ENCODE measurements at places on chromosomes 2 and 18.
A peak's percentile ranks its signal among the peaks of the same experiment; 100 is the strongest.

DNA sequence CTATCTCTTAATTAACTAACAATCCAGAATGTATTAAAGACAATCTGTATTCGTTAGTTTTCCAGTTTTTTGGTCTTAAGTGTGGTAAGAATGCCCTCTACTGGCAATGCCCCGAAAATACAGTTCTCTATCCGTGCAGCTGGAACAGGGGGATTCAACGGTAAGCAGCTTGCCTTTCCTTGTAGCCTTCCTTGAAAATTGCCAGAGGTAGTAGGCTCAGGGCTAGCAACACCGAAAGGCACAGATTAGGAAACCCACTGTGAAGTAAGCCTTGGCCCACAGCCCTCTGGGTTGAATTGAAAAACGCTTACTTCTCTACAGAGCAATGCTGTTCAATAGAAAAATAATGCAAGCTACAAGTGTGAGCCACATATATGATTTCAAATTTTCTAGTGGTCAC, 17.1 kb upstream of the VPS4B start:
- peak; percentile 32 for DNase-seq

GRCh38 chr2:164896634-164897355, 55.2 kb upstream of the COBLL1 start:
- no peak for DNase-seq

DNA sequence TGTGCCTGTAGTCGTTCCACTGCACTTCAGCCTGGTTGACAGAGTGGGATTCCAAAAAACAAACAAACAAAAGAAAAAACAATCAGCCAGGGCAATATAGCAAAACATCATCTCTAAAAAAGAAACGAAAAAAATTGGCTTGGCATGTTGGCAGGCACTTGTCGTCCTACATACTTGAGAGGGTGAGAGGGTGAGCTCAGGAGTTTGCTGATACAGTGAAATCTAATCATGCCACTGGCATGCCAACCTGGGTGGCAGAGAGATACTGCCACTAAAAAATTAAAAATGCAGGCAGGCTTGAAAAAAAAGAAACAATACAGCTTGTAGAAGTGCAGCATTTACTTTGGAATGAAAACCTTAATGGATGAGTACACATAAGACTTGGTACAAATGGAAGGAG, 282.9 kb upstream of the RGPD4 start:
- DNase-seq = no peak

DNA sequence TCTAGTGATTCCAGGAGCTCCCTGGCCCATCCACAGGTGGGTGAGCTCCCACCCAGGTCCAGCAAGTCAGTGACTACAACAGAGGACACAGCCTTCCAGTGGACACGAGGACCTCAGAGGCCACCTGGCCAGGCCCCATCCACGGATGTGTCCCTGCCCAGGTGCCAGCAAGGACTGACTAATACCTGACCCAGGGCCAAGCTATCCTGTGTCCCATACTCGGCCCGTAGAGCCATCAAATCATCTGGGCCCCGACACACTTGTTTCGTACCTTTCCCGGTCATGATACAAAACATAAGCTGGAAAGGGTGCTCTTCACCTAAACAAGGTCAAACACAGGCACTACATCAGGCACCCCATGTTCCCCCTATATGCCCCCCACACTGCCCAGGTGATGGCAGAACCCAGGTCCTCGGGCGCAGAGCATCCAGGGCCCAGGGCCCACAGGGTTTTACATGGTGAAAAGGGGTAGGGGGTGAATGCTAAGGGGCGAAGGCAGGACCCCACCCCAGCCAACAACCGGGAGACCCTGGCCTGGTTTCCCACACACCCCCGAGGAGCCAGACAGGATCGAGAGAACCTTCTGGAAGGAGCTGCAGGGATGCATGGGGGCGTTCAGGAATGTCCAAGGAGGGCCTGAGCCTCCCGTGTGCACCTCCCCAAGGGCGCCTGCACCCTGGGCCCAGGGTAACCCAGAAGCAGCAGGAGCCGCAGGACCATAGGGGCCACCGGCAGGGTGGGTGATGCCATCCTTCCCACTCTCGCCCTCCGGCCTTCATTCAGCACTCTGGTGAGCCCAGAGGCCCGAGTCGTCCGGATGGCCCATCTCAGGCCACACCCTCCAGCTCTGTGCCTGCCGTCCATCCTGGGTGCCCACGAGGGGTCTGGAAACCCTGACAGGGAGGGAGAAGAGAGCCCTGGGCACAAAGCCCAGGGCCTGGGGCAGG, 94.3 kb downstream of the HDAC4 start:
- no peak for DNase-seq

DNA sequence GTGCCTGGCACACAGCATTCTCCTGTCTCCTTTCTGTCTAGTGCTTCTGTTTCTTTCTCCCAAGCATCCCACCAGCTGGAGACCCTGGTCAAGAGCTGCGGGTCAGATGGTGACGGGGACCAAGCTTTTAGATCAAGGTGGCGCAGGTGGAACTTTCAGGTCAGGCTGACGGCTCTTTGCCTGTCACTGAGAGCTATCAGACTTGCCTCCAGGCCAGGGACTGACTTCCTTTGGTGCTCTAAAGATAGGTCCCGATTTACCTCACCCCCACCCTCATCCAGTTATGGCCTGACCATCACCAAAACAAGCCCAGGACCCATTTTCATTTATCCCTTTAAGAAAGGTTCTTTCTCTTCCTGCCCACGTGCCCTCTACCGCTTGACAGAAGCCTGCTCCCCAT, 1.2 kb upstream of the EMILIN1 start:
- DNase-seq = no peak

- DNase-seq = no peak
These were observed 58.0 kb upstream of the PEX13 start for GRCh38 chr2:60959501-60959900.

DNA sequence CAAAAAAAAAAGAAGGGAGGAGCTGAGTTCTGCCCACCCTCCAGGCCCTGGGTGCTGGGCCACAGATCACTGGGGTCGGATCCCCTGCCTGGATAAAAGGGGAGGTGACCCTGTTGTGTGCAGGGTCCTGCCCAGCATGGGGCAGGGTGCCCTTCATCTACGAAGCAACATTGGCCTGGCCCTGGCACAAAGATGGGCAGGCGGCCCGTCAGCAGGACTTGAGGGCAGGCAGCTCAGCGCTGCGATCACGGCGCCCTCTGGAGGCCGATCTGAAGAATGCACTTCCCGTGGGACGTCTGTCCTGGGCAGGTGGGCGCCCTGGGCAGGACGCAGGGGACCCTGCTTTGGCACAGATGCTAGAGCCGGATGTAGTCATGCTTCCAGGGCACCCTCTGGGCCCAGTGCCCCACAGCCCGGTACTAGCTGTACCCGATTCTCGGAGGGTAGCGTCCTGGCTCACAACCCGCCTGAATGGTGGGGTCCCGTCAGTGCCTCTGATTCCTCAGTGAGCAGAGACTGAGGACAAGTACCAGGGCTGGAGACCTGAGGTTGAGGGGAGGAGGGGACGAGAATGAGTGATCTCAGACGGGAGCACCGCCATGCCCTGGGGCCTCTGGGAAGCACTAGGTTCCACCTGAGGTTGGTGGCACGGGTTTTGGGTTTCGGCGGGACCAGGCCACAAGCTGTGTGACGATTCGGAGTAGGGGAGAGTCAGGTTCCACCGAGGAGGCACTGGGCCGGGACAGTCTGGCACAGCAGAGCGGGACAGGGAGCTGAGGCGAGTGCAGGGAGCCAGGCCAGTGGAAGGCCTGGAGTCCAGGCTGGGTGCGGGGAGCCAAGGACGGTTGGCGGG, 18.0 kb downstream of the ARID5A start:
- DNase-seq = peak; percentile 86

DNA sequence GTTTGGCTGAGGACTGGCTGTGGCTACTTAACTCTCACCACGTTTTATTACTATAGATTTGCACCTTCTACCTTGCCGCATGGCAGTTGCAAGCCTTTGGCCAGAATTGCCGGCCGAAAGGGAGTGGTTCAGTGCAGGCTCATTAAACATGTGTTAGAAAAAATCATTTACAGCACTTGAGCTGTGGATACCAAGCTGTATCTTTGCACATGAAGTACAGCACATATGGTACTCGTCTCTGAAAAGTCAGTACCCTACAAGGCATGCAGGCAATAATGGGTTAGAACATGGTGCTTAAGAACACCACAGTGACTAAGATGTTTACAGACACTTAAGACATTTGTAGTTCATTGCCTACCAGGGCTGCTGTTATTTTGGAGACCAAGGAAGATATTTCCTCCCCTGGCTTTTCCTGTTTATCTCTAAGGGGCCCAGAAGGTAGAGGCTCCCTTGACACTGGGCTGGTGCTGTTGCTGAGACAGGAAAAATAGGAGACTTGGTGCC, 103.1 kb downstream of the ZNF532 start:
- no peak for DNase-seq

DNA sequence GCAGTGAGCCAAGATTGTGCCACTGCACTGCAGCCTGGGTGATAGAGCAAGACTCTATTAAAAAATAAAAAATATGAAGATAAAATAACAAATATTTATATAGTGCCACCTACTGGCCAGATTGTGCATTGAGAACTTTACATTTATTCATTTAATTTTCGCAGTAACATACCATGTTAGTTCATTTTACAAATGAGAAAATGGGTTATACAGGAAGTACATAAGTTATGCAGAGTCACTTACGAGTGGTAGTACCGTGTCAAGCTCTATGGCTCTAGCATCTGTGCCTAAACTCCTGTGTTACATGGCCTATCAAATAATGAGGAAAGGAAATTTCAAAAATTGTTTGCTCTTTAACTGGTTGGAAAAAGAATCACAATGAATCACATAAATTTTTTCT, 27.9 kb downstream of the RIF1 start:
- no peak for DNase-seq

DNA sequence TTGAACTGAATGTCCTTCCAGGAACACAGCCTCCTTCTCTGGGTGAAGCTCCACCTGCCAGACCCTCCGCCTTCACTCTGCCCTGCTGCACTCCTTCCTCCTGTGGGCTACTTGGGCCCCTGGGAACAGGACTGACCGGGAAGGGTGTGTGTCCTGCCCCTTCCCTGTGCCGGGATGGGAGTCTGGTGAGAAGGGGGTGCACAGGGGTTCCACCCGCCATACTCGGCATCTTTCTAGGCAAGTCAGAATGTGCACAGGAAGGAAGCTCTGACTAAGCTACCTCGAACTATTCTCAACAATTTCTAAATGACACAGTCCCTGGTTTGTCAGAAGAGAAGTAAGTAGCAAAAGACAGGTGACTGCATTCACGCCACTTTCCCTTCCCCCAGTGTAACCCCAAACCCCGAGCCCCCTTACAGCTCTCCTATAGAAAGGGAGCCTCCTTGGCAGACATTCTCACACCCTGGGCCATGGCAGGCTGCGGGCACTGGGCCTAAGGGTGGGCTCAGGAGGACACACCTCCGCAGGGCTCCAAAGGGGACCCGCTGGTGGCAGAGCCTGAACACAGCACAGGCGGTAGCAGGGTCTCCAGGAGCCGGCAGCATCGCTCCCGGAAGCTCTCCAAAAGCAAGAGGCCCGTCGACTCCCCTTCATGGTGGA, 184.1 kb downstream of the HDAC4 start:
- DNase-seq = no peak

- DNase-seq = no peak
These were observed 44.9 kb upstream of the REL start for GRCh38 chr2:60836491-60836890.

DNA sequence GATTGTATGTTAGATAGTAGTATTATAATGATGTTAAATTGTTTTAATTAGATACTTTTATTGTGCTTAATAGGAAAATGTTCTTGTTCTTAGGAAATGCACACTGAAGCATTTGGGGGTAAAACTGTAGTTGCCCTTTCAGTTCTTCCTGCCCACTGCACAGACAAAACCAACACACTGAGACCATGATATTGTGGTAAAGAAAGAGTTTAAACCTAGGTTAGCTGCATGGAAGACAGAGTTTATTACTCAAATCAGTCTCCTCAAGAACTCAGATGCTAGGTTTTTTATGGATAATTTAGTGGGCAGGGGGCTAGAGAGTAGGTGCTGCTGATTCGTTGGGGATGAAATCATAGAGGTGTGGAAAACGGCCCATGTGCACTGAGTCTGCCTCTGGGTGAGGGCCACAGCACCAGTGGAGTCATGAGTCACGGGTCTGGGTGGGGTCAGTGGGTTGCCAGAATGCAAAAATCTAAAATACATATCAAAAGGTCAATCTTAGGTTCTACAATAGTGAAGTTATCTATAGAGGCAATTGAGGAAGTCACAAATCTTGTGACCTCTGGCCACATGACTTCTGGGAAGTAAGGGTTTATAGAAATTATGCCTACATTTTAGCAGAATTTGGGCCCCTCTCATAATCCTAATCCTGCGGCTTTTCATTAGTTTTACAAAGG, 283.4 kb upstream of the FBXO11 start:
- no peak for DNase-seq

DNA sequence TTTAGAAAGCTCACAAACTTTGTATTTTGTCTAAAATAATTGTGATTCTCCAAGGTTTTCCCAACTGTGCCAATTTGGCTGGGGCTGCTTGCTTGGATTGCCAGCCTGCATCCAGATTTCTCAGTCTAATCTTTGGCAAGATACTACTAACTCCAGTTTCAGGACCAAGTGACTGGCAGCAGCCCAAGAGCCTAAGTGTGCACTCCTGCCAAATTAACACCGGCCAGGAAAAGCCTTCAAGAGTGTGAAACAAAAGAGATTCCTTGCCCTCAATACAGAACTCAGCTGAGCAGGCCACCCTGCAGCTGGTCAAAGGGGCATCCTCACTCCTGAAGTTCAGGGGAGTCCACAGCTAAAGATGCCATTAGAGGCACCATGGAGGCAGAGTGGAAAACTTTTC, 589.0 kb upstream of the ACVR2A start:
- DNase-seq = no peak

GRCh38 chr2:226020176-226020575, 620.7 kb downstream of the NYAP2 start:
- no peak for DNase-seq

GRCh38 chr2:111135910-111136297, 15.2 kb downstream of the BCL2L11 start:
- DNase-seq = no peak

GRCh38 chr2:191115804-191116203, 35.0 kb downstream of the STAT4 start:
- DNase-seq = no peak

- DNase-seq = no peak
These were observed 19.3 kb downstream of the PRKAG3 start for GRCh38 chr2:218812096-218812815.

- no peak for DNase-seq
These were observed 273.0 kb upstream of the ID2 start for GRCh38 chr2:8408560-8409460.

GRCh38 chr2:196336715-196337114, 165.3 kb upstream of the STK17B start:
- no peak for DNase-seq

DNA sequence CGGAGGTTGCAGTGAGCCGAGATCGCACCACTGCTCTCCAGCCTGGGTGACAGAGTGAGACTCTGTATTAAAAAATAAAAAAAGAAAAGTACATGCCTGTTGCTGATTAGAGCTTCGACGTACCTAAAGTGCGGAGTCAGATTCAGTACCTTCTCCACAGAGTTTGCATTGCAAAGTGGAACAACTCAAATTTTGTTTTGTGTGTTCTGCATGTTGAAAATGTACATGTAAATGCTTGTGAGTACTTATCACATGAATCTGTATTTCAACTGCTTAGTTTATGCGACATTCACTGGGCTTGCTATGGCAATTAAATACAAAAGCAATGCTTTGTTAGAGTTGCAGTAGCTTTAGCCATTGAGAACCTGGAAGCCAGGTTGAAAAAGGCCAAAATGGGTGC, 36.4 kb downstream of the ACTR2 start:
- no peak for DNase-seq

GRCh38 chr2:6214471-6214870, 522.3 kb downstream of the SOX11 start:
- peak; percentile 13 for DNase-seq
